ENCODE measurements at places on chromosomes 16 and 17.
A peak's percentile ranks its signal among the peaks of the same experiment; 100 is the strongest.

GRCh38 chr17:9766970-9767369 lies 24.4 kb downstream of the DHRS7C start:
- DNase-seq = no peak

- no peak for DNase-seq
Observed at GRCh38 chr16:50986453-50986852, 164.6 kb downstream of the SALL1 start.

DNA sequence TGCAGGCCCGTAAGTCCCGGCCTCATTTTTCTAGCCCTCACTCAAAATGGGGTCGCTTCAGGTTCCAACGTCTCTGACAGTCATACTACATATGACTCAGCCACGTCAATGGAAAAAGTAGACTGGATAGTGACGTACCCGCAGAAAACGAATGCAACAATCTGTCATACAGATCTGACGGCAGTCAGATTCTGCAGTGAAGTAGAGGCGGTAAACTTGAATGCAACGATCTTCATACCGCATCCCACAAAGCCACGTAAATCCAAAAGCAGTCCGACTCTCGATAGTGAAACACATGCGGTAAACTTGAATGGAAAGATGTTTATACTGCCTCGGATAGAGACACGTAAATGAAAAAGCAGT lies 38.4 kb upstream of the ARL4D start:
- peak; percentile 59 for DNase-seq

DNA sequence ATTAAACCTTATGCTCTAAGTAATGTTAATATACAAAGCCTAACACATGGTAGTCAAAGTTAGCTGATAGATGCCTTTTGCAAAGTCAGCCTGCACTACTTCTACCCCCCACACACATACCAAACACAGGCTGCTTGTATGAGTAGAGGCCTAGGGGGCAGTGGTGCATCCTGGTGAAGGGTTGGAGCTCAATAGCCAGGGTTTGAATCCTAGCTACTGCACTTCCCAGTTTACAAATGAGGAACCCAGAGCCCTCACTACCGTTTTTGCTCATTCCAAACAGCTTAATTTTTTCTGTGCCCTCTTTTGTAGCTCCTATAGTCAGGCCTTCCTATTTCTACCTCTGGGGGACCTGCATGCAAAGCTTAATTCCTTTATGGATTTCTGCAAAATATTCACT lies 18.9 kb upstream of the HYDIN start:
- DNase-seq = no peak

Data from astrocyte of the cerebellum (primary cell).